ENCODE measurements at places on chromosomes 1 and 21. TPM values are rescaled to one million over a fixed set of nuclear protein-coding genes. Genes with fewer than 3 reads are reported as not detected.
A peak's percentile ranks its signal among the peaks of the same experiment; 100 is the strongest.

OR11L1 gene
- not detected for total RNA-seq

HCN3 gene
- total RNA-seq, result 0.91 TPM

CD247 gene
- 0.50 TPM for total RNA-seq

C1orf74 gene
- 2.4 TPM for total RNA-seq

RGS13 gene
- not detected for total RNA-seq

TRIM63 gene
- 186 TPM for total RNA-seq

FMO2 gene
- 17.8 TPM for total RNA-seq

DNA sequence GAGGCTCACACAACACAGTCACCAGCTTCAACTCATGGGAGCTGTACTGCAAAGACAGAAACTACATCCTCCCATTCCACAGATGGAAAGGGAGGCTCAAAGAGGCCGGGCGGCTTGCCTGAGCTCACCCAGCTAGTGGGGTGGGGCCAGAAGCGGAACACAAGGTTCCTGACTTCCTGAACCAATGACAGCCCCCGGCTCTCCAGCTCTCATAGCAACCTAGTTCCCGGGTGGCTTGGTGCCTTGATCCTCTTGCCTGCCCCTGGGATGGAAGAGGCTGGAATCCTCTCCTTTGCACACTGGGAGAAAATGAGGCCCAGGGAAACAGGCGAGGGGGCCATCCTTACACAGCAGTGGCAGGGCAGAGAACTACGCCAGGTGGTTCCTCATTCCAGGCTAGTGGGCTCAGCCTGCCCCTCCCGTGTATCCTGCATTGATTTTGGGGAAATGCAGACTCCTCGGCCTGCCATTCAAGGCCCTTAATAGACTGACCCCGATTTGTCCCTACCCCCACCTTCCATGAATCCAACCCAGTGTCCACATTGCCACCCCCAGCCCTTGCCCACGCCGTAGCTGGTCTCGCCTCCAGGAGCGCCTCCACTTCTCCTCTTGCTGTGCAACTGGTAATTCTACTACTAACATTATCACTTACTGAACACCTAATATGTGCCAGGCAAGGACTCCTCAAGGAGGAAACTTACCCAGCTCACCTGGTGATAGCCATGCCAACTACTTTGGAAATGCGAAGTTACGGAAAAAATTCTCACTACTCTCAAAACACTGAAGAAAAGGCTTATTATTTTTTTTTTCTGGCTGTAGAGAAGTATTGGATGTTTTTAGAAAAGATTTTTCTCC is 5.0 kb downstream of the RAP1GAP start:
- DNase-seq, result no peak

DNA sequence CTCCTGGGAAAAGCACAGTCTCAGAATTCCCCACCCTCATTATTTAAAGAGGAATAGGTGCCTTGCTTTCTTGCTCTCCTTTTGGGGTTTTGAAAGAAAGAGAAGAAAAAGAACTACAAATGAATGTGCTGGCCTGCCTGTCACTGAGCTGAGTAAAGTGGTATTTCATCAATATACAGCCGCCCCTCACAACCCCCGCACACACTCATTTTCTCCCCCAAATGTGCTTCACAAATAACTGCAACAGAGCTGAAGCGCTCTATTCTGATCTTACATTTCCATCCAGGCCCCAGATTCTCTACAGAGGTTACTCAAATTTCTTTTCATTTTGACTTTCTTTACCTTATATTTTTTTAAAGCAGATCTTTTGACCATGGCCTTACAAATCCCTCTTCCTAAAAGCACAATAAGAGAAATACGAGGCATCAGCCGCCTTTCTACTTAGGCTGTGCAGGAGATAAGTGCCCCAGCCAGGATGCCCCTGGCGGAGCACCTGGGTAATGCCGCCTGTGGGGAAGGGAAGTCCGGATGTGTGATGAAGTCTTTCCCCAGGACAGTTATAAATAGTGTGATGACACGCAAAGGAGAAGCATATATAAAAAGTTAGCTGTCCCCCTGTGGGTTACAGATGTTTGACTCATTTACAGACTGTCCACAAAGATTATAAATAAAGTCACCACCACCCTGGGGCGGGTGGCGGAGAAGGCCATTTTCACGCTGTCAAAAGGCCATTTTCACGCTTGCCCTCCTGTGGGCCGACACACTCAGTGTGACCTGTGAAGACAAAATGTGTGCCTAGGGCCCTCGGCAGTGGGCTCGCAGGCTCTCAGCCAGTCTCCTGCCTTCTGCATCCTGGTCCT is 6.5 kb downstream of the KCNN3 start:
- no peak for DNase-seq

DNA sequence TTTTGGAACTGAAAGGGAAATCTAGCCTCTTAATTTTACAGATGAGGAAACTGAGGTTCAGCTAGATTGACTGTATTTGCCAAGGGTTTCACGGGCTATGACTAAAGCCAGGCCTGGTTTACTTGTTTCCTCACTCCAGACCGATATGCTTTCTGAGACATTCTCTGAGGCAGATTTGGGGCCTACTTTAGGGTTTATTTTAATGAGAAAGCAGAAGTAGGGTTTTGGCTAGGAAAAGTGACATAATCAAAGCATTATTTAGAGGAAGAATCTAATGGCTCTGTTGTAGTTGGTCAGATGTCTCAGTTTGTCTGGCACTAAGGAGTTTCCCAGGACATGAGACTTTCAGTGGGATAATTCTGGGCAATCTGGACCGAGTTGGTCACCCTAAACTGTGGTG is 1.5 kb upstream of the RPTN start:
- DNase-seq, result no peak

GRCh38 chr1:109762039-109762585 is 1.6 kb downstream of the EPS8L3 start:
- no peak for DNase-seq

DNA sequence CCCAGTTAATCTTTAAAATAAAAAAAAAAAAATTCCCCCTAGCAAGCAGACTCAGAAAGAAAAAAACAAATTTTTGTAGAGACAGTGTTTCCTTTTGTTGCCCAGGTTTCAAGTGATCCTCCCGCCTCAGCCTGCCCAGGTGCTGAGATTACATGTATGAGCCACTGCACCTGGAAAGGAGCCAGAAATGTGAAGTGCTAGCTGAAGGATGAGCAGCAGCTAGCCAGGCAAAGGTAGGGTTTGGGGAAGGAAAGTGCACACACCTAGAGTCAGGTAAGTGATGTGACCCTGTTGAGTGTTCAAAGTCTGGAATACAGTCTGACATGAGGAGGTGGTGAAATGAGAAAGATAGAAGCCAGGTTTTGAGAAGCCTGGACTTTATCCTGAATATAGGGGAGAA is 1.7 kb downstream of the AKR1A1 start:
- DNase-seq, result no peak

GRCh38 chr1:172136925-172137324 is 283.6 kb upstream of the C1orf105 start:
- no peak for DNase-seq

DNA sequence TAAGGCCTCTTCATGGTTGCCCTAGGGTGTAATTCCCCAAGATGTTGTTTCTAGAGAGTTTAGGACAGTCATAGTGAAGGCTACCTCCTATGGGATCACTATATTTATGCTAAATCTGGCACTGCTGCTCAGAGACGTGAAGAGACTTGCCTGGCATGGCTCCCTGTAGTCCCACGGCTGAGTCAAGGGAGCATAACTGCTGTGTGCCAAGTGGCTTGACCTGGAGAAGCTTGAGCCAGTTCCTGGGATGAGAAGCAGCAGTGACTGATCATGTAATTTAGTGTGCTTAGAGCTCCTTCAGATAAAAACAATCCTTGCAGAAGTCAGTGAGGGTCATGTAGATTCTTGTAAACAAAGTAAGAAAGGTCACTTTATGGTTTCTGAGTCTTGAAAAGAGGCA is 68.9 kb upstream of the TSPAN2 start:
- no peak for DNase-seq

GRCh38 chr1:59638231-59638711 is 176.5 kb upstream of the HOOK1 start:
- no peak for DNase-seq

- no peak for DNase-seq
These were observed 296.1 kb downstream of the HHIPL2 start for GRCh38 chr1:222251847-222252246.

DNA sequence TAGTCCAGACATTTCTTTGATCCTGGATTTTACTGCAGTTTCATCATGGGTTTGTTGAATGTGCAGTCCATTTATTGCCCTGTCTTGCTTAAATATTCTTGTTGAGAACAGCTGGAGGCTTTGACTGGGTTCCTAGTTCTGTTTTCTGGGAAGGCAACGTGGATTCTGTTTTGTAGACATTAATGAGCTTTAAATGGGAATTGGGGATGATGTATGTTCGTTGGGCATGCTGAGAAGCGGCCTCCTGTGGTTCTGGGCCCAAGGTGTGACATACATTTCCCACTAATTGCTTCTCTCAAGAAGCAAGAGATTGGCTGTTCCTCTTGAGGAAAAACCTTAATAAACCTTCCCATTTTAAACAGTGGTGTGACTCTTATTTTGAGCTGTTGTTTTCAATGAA is 22.9 kb downstream of the INKA2 start:
- DNase-seq, result no peak

DNA sequence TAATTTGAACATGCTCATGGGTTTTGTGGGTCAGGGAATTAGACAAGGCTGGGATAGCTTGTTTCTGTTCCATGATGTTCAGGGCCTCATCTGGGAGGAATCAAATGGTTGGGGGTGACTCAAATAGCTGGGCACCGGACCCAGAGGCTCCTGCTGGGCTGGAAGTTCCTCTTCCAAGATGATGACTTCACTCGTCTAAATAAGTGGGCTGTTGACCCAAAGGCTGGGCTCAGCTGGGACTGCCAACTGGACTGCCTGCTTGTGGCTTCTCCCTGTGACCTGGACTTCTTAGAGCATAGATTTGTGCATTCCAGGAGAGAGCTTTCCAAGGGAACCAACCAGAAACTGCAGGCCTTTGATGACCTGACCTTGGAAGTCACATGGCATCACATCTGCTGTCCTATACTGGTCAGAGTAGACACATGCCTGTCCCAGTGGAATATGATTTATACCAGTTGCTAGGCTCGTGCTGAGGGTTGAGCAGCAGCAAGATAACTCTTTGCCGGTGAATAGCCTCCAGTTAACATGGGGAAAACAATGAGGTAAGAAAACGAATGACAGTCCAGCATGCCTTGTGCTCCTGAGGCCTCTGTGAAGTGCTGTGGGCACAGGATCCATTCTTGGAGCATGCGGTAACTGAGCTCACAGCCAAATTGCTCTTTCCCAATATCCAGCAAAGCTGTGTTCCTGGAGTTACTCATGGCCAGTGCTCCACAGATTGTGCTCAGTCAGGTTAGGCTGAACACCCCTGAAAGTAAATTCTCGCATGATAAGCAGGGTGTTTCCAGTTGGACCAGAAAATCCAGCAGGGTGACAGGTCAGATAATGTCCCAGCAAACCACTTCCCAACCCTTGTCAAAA is 272.9 kb upstream of the TMEM51 start:
- DNase-seq, result no peak

- no peak for DNase-seq
These were observed 138.1 kb upstream of the COL6A1 start for GRCh38 chr21:45843426-45843825.

DNA sequence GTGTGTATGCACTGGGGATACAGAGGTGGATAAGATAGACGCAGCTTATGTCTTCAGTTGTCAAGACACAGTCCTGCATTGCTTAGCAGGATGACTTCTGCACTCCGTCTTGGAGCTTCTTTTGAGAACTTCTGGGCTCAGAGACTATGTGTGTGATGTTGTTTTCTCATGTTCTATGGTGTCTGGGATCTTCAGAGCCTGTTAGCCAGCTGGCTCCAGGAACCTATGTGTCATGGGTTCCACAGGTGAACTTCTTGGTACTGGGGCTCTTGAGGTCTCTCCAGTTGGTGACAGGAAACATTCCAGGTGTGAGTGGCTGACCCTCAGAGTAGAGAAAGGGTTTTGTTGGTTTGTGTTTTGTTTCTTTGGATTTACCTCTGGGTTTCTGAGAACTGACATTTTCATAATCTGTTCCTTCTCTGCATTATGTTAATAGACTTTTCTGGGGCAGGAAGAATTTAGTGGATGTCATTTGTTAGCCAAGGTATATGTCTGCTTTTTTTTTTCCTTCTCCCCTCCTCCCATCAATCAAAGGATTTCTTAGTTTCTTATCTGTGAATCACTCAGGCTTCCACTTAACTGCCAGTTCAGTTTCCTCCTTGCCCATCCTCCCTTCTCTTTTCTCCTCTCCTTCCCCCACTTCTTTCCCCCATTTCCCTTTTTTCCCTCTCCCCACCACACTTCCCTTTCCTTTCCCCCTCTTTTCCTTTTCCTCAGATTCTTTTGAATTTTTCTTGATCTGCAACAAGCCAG is 18.1 kb downstream of the FGGY start:
- DNase-seq, result no peak

DNA sequence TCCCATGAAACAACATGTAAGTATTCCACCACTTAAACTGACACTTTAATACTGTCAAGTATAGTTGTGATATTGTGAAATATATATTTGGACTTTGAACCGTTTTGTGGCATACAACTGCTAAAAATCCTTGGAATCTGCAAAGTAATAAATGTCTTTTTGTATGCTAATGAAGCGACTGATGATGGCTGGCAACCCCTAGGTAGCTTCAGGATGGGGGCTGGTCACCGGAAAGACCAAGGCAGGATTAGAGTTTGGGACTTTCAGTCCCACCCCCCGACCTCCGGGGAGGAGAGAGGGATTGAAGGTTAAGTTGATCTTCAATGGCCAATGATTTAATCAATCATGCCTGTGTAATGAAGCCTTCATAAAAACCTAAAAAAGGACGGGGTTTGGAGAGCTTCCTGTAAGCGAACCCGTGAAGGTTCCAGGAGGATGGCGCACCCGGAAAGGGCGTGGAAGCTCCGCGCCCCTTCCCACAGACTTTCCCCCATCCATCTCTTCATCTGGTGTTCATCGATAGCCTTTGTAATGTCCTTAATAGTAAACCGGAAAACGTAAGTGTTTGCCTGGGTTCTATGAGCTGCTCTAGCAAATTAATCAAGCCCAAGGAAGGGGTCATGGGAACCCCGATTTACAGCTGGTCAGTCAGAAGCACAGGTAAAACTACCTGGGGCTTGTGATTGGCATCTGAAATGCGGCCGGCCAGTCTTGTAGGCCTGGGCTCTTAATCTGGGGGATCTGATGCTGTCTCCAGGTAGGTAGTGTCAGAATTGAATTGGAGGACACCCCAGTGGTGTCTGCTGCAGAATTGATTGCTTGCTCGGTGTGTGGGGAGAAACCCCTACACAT is 1.8 kb upstream of the ZNF281 start:
- no peak for DNase-seq

DNA sequence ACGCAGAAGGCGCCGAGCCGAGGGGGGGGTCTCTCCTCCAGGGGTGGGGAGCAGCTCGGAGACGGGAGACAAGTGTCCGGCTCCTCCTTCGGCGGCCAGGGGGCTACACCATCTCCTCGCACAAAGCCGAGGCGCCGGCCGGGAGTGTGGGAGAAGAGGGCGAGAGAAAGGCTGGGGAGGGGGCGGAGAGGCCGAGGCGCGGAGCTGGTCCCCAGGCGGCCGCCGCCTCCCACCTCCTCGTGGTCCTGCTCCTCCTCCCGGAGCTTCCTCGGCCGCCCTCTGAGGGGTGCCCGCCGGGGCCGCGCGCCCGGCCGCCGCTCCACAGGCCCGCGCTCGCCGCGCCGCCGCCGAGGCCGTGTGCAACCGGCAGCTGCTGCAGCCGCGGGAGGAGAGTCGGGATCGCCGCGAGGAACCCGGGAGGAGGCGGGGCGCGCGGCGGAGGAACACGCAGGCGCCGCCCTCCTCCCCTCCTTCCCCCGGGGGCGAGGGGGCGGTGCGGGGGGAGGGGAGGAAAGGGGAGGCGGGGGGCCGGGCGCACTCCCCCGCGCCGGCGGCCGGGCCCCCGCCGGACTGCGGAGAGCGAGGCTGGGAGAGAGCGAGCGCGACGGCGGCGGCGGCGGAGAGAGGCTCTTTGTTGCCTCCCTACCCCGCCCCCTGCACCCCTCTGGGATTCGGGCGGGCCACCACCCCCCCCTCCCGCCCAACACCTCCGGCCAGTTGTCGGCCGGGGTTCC is at the start of gene ENAH:
Gene ENAH, minus strand, starts transcription at position 395 of the 734 bp plus-strand sequence. CDS start 433 bp downstream, outside the sequence.
- DNase-seq, result peak; percentile 88
